ENCODE measurements at places on chromosomes 12 and 14. TPM values are rescaled to one million over a fixed set of nuclear protein-coding genes. Genes with fewer than 3 reads are reported as not detected.

DNA sequence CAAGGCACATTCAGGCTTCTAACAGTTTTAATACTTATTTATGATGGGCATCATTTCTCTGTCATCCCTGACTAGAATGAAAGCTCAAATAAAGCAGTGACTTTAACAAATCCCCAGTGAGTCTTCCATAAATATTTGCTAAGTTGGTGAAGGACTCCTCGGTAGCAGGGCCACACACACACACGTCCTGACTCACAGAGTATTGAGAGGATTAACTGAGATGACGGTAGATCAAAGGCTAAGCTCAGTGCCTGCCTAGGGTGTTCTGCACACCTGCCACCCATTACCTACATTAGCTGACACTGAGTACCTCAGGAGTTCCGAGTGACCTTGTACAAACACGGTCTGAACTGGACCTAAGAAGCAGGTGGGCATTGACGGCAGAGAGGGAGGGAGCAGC is 197.3 kb upstream of the SFSWAP start:
- DNase-seq, result no peak

DNA sequence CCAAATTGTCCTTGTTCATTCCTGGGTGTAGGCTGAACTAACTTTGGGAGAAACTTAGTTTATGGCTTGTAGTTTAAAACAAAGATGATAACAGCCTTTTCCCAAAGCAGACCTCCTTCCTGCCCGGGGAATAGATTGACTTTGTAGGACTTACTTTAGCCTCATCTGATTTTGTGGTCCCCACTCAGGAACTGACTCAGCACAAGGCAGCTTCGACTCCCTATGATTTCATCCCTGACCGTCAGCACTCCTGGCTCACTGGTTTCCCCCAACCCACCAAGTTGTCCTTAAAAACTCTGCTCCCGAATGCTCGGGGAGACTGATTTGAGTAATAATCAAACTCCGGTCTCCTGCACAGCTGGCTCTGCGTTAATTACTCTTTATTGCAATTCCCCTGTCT is 40.1 kb upstream of the DDHD1 start:
- DNase-seq, result no peak

- DNase-seq, result no peak
These were observed 684.9 kb upstream of the TMEM132C start for GRCh38 chr12:127582074-127582473.

DNA sequence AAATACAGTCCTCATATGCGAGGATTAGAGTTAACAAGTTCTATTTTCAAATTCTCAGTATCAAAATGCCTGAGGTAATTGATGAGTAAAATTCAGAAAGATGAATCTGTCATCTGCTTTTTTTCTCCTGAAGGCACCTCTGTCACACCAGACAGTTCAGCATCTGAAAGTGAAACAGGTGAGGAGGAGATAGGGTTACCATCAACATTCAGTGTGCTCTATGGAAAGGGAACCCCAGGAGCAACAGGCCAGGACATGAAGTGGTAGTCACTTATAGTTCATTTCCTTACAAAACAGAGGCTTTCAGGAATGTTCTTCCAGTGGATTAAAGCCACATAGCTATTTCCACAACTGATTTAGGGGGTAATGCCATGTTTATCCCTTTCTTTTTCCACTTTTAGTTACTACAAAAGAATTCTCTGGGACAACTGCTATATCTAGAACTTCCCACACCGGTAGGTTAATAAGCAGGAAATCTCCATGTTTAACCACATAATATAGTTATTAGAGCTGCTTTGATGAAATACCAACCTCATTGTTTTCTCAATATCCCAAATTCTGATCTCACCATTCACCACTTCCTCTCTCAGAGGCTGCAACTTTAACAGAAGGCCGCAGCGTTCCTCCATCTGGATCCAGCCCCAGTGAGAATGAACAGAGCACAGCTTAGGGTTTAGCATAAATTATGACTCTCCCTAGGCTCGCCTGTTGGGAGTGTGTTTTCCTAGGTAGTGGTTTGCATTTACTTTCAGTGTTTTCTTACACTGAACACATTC is 177.0 kb upstream of the CNTN1 start:
- no peak for DNase-seq

DNA sequence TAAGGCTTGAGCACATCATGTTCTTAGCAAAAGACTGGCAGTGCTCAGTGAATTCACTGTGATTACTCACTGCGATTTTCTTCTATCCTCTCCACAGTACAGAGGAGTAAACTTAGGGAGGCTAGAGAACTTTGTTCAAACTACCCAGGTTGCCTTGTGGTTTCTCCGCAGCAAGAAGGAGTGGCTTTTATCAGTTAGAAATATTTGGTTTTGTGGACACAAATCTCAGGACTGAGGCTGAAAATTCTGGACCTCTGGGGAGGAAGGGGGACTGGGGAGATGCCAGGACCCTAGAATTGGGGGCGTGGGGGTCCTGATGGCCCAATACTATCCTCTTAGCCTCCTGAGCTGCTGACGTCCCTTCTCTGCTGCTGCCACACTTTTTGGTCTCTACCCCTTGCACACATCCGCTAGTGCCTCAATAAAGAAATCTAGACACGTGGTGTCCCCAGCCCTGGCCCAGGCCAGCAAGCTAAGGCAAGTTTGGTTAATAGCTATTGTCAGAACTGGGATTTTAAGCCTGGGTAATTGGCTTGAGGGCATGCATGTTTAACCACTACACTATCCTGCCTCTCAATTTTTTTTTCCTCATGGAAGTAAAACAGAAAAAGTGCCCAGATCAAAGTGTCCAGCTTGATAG is 842 bp downstream of the OAS2 start:
- DNase-seq, result no peak

DNA sequence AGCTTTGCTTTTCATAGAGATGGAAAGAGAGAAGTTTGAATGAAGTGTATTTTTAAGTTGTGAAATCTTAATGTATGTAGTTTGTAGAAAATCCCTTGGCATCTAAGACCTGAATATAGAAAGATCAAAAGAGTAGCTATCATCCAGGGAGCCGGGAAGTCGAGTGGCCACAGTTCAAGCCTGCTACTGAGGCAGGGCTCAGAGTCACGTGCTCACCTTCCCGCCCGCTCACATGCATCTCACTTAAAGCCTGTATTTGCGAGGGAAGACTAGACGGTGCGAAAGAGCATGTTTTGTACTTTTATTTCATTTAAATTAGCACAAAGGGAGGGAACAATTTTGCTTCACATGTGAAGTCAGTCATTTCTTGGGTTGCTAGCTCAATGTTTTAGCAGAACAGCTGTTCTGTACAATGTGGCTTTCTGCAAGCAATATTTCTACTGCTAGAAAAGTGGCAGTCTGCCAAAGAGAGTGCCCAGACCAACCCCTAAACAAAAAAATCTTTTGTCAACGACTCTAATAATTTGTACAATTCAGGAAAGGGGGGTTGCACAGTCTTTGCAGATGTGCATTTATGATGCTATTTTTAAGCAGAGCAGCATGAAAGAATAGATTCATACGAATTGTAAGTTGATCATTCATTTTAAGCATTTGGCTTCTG is 290.7 kb downstream of the NPAS3 start:
- no peak for DNase-seq

GRCh38 chr12:47841910-47842309 is 22.2 kb upstream of the HDAC7 start:
- DNase-seq, result no peak

GRCh38 chr12:96094201-96094600 is 58.8 kb upstream of the LTA4H start:
- no peak for DNase-seq

WNT1 gene
- total RNA-seq, result not detected

Data from mucosa of descending colon (tissue), 3 donors.